GDM1 (cell line): ENCODE measurements at places on chromosomes 4 and X.

DNA sequence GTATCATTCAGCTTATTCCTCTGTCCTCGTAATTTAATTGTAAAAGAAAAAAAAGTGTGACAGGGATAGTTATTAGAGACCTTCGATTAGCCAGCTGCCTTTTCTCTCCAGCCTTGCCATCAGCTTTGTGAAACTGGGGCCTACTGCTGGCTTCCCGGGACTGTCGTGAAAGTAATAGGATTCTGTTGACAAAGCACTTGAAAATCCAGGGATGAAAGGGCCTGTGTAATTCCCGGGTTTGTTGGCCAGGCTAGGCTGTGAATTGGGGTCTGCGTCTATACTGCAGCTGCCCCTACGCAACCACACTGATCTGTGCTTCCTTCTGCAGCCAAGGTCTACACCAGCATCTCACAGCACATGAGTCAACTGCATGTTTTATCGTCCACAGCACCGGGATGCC lies 120.4 kb upstream of the SCML1 start:
- DNase-seq: no peak

DNA sequence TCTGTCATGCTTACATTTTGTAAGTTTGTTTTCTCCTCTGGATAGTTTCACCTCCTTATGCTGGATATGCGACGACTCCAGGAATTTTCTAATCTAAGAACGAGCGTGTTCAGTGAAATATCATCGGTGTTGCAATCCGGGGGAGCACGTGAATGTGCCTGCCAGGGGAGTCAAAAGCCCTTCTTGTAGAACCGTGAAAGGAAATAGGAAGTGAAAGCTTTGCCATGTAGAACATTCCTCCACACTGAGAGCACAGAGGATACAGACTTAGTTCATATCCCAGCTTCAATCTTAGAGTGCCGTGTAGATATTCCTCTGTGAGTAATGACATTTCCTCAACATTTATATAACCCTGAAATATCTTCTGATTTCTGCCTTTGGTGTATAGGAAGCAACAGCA lies 121.2 kb downstream of the VEGFC start:
- DNase-seq: no peak

GRCh38 chrX:153969125-153969903 lies 2.3 kb downstream of the HCFC1 start:
- no peak for DNase-seq

- DNase-seq: no peak
These were observed 168.6 kb downstream of the NSUN7 start for GRCh38 chr4:40918330-40918729.

- DNase-seq: no peak
These were observed 74.0 kb upstream of the INTU start for GRCh38 chr4:127558489-127559407.

DNA sequence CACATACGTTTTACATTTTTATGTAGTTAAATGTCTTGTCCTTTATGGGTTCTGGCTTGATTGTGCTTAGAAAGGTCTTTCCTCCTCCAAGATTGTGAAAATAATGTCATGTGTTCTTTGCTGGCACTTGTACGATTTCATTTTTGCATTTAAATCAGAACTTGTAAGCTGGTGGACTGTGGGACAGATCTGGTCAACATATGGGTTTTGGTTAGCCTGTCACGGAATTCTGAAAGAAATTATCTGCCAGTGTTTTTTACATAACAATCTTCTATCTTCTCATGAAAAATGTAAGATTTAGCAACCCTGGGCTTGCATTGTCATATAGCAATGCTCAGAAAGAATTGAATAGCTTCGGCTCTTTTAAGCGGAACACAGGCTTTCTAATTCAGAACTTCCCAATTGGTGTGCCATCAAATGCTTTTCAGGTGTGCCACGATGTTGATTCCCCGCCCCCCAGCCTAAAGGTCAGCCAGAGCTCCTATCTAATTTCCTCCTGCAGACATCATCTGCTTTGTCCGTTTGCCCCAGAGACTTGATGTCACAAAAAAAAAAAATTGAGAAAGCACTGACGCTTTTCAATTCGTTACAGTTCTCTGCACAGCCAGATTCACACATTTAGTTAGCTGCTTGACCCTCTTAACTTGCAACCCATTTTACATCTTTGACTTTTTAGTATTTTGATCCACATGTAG lies 16.2 kb downstream of the AFF1 start:
- no peak for DNase-seq

- DNase-seq: no peak
These were observed 23.9 kb downstream of the MANBA start for GRCh38 chr4:102736636-102737549.
